Astrocyte of the cerebellum (primary cell): ENCODE measurements at places on chromosomes 4 and X.

DNA sequence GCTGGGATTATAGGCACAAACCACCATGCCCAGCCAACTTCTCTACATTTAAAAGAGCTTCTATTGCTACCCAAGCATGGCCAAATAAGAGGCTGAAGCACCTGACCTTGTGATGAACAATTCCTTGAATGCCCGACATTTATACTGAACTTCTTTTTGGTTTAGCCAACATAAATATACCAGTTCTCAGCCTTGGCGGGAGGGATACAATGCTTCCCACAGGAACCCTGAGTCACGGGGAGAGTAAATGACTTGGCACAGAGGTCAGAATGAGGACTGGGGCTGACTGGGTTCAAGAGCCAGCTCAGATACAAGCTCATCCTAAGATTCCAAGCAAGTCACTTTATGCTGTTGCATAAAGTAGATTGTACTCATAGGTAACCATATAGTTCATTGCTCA is 6.1 kb downstream of the HOPX start:
- DNase-seq: peak; percentile 33

GRCh38 chrX:27893211-27893610 is 85.4 kb downstream of the MAGEB10 start:
- no peak for DNase-seq

GRCh38 chr4:86959588-86960500 is 25.0 kb downstream of the AFF1 start:
- DNase-seq: no peak

GRCh38 chrX:35115205-35115604 is 172.6 kb downstream of the FAM47B start:
- DNase-seq: peak; percentile 12

GRCh38 chr4:40736910-40737309 is 12.8 kb upstream of the NSUN7 start:
- DNase-seq: peak; percentile 28

GRCh38 chr4:168598191-168598590 is 101.3 kb downstream of the PALLD start:
- DNase-seq: no peak

DNA sequence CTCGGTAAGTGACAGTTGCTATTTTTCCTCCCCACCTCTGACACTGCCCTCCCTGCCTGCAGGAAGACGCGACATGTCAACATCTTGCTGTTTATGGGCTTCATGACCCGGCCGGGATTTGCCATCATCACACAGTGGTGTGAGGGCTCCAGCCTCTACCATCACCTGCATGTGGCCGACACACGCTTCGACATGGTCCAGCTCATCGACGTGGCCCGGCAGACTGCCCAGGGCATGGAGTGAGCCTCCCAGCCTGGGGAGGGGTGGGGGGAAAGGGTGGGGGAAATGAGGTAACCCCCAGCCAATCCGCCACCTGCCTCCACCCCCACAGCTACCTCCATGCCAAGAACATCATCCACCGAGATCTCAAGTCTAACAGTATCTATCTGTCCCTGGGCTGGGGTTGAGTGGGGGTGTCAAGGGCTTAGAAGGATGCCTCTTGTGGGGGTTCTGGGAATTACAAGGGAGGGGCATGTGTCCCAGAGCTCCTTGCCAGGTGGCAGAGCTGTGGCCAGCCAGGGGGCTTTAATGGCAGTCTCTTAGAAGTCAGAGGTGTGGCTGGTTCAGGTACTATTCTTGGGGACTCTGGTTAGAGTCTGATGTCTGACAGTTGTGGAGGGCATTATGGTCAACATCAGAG is 7.8 kb downstream of the ARAF start:
- DNase-seq: no peak

DNA sequence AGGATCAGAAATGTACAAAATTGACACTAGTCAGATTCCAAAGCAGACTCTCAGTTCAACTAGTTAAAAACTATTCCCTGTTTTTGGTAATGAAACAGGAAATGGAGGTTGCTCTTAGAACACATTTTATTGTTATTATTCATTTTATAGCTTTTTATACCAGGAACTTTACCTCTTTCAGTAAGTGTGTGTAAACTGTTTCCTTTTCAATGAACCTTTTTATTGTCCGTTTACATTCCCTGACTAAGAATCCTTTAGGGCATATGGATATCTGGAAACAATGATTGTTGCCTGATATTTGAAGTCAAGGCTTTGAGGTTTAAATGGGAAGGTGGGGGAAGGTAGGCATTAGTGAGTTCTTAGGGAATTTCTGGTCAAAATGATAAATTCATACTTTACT is 1511.4 kb downstream of the ADGRL3 start:
- no peak for DNase-seq

- no peak for DNase-seq
Measured at GRCh38 chr4:155954939-155955338, 1.3 kb upstream of the CTSO start.

DNA sequence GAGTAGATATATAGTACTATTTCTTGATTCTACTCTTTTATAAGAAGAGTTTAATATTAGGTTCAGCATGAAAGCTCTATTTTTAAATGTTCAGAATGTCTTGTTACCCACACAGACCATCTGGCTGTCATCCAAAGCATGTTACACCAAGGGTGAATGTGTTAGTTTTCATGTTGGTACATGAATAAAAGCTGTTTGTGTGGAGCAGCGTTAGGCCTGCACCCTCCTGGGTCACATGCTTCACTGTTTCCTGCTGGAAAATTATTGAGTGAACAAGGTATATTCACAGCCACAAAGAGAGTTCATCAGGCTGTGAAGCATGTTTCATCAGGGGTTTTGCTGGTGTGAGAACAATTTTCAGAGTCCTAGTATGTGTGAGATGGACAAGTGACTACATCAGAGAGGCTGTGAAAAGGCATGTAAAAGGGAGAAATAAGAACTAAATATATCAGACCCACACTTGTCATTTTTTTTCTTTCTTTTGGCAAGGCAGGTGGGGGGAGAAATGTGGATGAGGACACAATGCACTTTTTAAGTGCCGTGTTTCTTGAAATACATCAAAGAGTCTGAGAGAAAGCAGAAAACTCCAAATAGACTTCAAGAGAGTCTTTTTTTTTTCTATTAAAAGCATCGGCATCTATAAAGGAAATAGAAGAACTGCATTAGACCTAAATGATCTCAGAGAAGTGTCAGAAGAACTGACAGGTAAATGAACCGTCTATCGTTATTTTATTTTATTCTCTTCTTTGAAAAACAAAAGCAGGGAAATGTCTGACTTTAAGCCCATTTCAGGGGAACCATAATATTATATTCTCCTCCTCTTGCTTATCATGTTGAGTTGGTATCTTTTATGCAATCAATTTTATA is 2429.7 kb downstream of the PCDH7 start:
- DNase-seq: no peak

GRCh38 chr4:24405926-24406325 is 178.4 kb downstream of the DHX15 start:
- no peak for DNase-seq

- no peak for DNase-seq
Measured at GRCh38 chrX:153405426-153405825, 4.3 kb upstream of the PNMA6E start.

GRCh38 chr4:15376594-15376993 is 51.2 kb upstream of the C1QTNF7 start:
- DNase-seq: peak; percentile 24
